ENCODE measurements at places on chromosomes 5 and 9. TPM values are rescaled to one million over a fixed set of nuclear protein-coding genes. Genes with fewer than 3 reads are reported as not detected.

Gene NUTM2G
- total RNA-seq = not detected

Gene ADAMTS19
- total RNA-seq = not detected

Gene CD72
- 6.5 TPM for total RNA-seq

GRCh38 chr5:171954721-171955120 lies 51.7 kb downstream of the FBXW11 start:
- DNase-seq = no peak

GRCh38 chr5:132689513-132689912 lies 15.7 kb downstream of the IL4 start:
- no peak for DNase-seq

Gene PCDHB11
- not detected for total RNA-seq
